AG04449 (cell line): ENCODE measurements at places on chromosomes 12 and 14.

DNA sequence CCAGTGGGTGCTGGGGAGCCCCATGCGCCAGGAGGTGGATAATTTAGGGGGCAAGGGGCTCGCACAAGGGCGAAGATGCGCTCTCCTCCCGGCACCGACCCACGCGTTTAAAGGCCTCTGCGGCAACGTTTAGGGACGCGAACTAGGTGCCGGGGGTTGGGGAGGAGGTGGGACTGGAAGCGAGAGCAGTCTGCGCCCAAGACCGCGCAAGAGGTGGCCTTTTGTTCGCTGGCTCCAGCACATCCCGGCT lies 1.3 kb downstream of the SLC38A1 start:
- DNase-seq: no peak

DNA sequence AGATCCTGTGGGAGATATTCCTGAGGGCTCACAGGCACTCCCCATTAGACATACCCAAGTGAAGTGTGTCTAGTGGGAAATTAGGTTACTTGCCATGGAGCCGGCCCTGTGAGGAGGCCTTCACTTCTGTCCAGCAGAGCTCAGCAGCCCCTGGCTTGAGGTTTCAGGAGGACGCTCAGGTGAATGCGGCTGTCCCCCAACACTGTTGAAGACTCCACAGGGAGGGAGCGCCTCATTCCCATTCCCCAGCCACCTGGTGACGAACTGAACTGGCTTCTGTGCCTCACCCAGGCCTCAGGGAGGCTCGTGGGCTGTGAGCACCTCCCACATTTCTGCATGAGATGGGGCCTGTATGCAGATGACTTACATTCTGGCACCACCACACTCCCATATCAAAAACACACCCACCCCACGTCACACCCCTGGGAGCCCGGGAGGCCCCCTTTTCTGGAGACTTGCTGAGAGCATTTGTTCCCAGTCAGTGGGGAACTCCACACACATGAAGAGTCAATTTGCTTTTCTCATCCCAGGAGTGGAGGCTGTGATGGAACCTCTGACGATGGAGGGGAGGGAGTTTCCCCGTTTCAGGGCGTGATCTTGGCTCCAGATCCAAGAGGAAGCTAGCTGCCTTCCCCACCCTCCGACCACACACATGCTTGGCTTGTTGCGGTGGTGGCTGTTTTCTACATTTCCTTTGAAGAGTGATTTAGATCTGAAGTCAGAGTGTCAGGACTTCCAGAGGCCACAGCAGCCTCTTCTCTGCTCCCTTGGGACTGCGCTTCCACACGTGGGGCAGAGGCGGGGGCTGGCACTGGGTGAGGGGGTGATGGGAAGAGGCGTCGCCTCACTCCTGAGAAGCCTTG lies 120.7 kb downstream of the ADGRD1 start:
- DNase-seq: no peak

DNA sequence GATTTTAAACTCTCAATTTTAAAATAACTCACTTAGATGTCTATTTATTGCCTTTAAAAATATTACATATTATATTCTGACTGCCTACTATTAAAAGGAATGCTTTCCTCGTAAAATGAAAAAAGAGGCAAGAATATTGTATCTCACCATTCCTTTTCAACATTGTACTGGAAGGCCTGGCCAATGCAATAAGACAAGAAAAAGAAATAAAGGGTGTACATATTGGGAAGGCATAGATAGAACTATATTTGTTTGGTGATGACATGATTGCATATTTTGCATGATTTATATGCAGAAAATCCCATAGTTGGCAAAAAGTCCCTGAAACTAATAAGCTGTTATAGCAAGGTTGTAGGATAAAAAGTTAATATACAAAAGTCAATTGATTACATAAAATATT lies 474.6 kb upstream of the ATP2B1 start:
- no peak for DNase-seq

DNA sequence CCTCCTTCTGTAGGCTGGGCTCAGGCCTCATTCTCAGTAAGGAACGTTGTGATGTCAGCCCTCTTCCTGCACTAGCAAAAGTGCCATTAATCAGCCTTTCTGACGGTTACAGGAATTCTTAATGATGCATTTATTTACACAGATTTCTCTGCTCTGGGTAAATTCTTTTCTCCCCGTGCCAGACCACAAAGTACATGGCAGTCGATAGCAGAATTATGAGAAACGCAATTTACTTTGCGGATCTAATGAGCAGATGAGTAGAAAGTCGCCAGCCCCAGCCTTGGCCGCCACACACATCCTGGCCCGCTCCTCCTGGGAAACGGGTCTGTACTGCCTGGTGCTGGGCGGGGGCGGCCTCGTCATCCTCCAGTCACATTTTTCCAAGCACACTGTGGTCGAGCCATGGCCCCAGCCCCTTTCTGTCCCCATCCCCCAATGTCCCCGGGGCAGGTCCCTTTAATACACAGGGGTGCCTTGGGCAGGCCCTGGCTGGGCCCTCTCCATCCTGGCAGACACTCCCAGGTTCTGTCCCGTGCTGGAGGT lies 25.9 kb downstream of the NOC4L start:
- DNase-seq: peak; percentile 47

DNA sequence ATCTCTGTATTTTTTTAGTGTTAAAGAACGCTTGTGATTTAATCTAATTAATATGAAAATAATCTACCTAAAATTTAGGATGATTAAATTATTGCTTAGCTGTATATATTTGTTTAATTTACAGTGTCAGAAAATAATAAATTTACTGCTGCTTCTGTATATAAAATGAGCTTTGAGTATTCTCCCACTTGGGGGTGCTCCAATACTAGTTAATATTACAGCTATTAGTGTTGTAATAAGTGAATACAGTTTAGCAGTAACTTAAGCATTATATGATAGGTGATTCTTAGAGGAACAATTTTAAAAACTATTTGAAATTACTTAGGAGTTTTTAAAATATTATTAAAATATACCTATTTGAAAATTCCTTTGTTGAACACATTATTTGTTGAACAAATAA lies 62.2 kb downstream of the PAPOLA start:
- no peak for DNase-seq

DNA sequence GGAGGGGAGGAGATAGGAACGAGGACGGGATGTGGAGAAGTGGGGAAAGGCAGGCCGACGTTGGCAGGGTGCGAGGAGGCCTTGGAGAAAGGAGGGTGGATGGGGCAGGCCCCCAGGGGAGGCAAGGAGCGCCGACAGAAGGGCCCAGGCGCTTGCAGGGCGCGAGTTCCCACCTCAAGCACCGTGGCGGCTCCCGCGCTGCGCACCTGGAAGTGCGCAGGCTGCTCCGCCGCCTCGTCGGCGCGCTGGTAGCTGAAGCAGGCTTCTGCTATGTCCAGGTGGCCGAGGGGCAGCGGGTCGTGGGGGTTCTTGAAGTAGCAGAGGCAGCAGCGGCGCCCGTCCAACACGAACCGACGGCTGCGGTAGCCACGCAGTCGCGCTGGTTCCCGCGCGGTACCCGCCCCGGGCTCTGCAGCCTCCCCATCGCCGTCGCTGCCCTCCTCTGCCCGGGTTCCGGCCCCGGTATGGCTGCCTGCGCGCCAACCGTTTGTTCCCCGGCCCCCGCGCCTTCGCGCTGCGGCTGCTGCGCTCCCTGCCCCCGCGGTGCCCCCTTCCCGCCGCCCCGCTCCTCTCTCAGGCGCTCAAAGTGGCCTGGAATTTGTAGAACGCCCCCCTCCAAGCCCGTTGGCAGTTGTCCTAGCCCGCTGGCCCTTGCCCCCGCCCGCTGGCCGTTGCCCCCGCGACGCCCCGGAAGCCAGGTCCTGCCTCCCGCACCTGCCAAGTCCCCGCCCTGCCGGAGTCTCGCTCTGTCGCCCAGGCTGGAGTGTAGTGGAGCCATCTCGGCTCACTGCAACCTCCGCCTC lies 1.1 kb upstream of the ACTR6 start:
- no peak for DNase-seq

GRCh38 chr12:1911598-1912575 lies 6.6 kb downstream of the CACNA2D4 start:
- DNase-seq: no peak

- DNase-seq: no peak
Observed at GRCh38 chr14:81772381-81772780, 238.7 kb upstream of the SEL1L start.

DNA sequence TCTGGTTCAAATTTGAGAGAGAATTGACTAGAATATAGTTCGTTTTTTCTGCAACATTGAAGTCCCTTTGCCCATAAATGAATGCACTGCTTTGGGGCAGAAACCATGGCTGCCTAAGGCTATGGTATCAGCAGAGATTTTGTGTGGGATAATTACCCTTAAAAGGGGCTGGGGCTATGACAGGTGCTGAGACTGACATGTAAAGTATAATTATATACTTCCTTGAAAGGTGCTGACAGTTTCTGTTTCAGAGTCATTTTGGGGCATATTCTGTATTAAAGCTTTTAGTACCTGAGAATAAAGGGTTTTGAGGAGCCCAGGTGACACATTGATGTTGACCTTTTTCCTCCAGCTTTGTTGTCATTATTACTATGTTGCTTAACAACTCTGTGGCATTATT lies 150.3 kb upstream of the PTPRQ start:
- no peak for DNase-seq

GRCh38 chr14:88630565-88630964 lies 67.7 kb downstream of the ZC3H14 start:
- DNase-seq: no peak

GRCh38 chr12:105552056-105552455 lies 221.6 kb downstream of the C12orf75 start:
- DNase-seq: no peak

GRCh38 chr14:59305231-59305630 lies 116.8 kb downstream of the DAAM1 start:
- no peak for DNase-seq

DNA sequence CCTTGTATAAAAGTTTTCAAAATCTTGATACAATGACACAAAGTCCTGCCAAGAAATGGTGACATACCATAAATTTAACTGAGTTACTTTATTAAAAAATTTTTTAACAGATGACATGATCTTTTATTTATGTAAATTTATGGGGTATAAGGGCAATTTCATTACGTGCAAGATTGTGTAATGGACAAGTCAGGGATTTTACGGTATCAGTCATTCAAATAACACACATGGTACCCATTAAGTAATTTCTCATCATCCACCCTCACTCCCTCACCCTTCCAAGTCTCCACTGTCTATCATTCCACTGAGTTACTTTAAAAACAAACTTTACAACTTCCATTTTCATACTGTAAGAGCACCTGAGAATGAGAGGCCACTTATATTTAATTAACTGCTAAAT lies 37.4 kb downstream of the SPTLC2 start:
- no peak for DNase-seq

- no peak for DNase-seq
Observed at GRCh38 chr12:107679336-107679735, 6.3 kb upstream of the PWP1 start.

- DNase-seq: no peak
Observed at GRCh38 chr12:44873898-44874297, 2.2 kb downstream of the NELL2 start.

- peak; percentile 17 for DNase-seq
Observed at GRCh38 chr12:94795520-94795919, 145.2 kb upstream of the TMCC3 start.

DNA sequence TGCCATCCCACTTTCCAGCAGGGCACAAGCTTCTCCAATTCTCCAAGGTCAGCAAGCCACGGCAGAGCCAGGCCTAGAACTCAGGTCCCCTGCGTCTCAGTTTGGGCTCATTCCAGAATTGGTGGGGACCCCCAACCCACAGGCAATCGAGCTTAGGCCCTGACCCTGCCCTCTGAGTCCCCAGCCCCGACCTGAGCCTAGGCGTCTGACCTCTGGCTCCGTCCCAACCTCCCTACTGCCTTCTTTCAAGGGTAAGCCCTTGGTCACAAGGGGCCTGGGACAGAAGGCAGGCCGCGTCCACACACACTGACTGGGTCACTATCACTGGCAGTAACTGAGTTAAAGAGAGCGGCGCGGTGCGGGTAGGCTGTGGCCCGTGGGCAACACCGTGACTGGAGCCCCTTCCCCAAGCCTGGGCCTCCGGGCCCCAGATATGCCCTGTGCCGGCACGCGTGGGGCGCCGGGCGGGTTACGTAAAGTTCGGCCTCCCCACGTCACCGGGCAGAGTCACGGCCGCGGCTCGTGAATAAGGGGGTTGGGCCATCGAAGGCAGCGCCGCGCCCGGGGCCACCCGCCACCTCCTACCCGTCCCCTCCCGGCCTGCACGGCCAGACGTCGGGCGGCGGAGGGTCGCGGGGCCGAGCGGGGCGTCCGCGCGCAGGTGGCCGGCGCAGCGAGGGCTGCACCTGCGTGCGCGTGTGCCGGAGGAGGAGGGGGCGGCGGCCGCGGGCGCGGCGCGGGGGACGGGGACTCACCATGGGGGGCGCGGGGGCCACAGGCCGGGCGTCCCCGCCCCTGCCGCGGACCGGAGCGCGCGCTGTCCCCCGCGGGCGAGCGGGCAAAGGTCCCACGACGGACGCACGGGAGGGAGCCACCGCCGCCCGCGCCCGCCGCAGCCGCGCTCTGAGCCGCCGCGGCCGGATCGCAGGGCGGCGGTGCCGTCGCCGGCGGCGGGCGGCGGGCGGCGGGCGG lies 516 bp downstream of the ANKRD9 start:
- no peak for DNase-seq

DNA sequence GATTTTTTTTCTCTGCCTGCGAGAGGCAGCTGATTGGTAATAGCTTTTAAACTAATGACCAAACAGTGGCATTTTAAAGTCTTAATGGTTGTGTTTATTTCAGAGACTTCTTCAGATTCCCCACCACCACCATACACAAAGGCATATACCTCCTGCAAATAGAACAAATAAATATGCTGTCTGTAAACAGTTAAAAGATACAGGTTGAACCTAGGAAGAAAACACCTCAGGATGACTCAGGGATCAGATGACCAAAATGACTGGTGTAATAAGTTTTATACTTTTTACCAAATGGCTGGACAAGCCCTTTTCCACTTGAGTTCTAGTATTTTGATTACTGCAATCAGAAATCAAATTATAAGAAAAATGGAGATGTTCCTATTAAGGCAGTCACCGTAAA lies 364.1 kb downstream of the PAWR start:
- no peak for DNase-seq
